ENCODE measurements at places on chromosomes 12 and 14.

GRCh38 chr14:58792416-58792815 lies 154.7 kb downstream of the DACT1 start:
- DNase-seq, result no peak

DNA sequence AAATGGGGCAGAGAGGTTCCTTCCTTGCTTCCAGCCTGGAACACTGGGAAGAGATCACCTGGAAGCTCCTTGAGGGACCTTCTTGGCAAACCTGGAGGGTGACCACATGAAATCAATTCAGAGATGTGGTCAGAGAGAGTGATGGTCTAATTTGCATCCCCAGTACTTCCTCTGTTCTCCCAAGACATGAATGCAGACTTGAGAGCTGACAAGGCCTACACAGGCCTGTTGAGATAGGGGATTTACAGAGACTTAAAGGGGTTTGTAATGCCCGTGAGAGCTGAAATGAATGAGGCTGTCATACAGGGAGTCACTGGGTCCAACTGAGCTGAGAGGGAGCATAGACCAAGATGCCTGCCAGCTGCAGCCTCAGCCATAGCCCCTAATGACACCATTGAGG lies 45.1 kb downstream of the TMX1 start:
- DNase-seq, result no peak

GRCh38 chr12:124379938-124380754 lies 85.3 kb downstream of the RFLNA start:
- DNase-seq, result no peak

DNA sequence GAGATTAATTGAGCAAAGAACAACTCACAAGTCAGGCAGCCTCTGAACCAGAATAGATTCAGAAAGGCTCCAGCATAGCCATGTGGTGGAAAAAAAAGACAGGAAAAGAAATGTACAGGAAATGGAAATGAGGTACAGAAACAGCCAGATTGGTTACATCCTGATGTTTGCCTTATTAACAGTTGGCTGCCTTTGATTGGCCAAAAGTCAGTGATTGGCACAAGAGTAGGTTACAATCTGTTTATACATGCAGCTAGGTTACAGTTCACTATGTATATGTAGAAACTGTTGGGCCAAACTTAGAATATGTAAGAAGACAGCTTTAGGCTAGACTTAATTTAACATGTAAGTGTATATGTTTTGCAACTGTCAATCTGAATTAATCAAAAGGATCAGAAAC lies 118.9 kb downstream of the UNC79 start:
- no peak for DNase-seq

DNA sequence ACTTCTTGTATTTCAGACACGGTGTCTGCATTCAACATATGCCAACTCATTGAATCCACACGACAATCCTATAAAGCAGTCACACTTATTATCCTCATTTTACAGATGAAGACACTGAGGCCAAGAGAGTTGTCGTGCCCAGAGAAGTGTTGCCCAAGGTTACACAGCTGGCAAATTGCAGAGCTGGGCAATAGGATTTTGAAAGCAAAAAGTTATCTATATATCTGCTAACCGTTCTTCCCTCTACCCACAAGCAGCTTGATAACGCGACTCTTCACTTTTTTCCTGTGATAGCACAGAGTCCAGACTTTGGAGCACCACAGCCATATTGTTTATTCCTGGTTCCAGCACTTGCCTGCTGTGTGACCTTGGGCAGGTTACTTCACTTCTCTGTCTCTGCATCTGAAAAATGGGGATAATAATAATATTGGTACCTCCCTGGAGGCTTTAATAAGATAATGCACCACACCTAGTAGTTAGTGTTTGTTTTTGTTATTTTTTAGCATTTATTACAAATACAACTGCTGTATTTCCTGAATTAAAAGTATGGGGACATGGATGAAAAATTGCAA lies 82.2 kb downstream of the CHST11 start:
- DNase-seq, result no peak

DNA sequence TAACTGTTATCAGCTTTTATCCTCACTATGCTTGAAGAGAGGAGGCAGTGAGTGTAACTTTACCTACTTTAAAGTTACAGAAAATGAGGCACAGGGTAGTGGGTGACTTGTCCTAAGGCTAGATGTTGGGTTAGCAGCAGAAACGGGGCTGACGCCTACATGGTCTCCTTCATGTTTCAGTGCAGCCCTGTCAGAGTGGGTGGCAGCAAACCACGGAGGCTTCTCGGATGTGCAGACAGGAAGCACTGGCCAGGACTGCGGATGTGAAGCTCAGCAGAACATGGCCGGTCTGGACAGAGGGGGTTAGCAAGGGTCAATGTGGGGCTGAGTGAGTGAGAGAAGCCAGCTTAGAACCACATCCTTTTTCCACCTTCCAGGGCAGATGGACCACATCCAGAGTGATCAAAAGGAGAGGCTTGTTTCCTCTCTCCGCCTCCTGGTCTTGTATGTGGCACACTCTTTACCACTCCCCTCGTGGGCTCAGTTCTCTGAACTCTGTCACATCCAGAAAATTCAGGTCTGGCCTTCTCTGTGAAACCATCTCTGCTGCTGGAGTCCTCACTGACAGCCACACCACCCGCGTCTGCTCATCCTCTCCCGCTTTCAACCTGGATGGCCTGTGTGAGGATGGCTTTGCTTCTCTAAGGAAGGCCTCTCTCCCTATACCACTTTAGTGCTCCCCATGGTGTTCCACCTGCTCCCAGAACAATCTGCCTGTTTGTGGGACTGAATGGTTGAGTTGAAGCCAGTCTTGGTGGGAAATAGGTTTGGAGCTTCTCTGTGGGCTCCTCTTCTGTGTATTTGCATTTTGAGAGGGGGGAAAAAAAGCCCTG lies 14.1 kb downstream of the SUSD6 start:
- DNase-seq, result no peak

DNA sequence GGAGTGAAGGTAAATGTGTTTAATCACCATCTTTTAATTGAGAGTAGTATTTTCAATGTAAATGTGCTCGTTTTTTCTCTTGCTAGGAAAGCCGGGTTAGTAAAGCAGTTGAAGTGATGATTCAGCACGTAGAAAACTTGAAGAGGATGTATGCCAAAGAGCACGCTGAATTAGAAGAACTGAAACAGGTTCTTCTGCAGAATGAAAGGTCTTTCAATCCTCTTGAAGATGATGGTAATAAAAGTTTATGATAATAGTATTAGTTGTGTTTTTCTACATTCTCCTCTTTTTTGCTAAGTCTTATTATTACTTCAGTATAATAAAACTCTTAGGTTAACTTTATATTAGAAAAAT lies 93.9 kb downstream of the DNAI7 start:
- DNase-seq, result no peak

- no peak for DNase-seq
These were observed 109.8 kb upstream of the FUT8 start for GRCh38 chr14:65302571-65303189.

DNA sequence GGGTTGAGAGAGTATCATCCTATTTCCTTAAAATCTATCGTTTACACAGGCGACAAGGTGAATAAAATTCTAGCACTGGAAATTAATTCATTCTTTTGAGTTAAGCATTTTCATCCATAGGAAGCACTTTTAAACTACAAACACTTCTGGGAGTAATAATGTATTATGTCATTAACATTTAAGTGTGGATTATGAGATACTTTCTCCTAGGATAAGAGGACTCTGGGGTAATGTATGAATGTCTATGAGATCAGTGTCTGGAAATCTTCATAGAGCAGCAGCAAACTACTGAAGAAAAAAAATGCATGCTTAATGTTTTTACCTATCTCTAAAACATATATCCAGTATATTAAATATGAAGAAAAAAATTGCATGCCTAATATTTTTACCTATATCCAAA lies 86.9 kb downstream of the EPS8 start:
- DNase-seq, result no peak

DNA sequence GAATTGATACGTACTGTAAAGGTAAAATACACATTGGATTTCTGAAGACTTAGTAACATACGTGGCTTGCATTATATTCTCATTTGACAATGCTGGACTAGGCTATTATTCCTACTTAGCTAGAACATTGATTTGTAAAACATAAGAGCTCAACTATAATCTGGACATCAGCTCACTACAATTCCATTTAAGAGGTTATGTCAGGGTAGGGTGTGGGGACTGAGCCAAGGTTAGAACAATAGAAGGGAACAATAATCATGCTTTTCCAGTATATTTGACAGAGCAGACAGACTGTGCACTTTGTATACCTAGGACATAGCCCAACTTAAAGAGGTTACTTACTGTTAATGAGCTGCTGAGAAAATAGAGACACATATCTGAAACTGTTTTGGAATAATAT lies 10.8 kb downstream of the ZCRB1 start:
- no peak for DNase-seq

GRCh38 chr14:33730156-33730555 lies 220.7 kb downstream of the EGLN3 start:
- no peak for DNase-seq

DNA sequence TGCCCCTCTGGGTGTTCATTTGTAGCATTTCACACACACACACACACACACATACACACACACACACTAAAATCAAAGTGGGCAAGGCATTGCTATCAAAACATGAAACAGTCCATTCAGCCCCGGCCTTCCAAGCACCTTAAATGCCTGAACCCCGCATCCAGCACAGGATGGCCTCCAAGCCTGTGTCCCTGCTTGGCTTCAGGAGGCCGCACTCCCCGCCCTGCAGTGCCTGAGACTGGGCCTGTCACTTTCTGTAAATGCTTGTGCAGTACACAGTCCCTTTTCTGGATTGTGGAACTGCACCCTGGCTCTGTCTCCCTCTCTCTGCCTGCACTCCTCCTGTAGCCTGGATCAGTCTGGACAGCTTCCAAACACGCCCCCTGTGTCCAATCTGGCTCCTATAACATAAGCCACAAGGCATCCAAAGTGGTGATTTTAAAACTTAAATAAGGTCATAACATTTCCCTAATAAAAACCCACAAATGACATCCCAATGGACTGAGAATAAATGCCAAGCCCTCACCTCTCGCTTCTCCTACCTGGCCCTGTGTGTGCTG lies 972.2 kb upstream of the TMEM132C start:
- no peak for DNase-seq

DNA sequence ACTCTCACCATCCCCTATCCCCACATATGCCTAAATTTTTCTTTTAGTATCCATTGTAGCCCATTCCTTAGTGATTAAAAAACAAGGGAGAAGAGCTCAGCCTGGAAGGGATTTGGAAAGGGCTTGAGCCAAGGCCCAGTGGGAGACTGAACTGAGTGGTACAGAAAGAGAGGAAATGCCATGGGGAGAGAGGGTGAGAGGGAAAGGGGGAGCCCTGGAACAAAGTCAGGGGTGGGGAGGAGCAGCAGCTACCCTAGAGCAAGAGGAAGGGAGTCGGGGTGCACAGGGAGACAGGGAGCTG lies 2.6 kb upstream of the ATN1 start:
- DNase-seq, result no peak

- no peak for DNase-seq
These were observed 41.4 kb downstream of the FBXL14 start for GRCh38 chr12:1552911-1553491.

DNA sequence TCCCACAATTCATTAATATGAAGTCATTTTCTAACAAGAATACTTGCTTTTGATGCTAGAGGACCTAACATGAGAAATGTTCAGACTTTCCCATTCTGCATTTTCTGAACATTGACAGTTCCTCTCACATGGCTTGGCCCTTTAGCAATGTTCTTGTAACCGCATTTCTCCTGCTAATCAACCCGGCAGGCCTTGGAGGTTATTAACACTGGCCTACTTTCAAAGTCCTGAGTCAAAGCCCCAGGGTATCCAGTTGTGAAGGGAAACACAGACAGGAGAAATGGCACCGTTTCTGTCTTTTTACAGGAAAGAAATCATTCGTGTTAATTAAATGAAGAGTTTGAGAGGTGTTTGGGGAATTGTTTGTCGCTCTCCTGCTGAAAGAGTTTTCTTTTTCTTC lies 446.5 kb upstream of the MIS18BP1 start:
- DNase-seq, result no peak

- no peak for DNase-seq
These were observed 17.7 kb upstream of the PTGER2 start for GRCh38 chr14:52296378-52296777.

GRCh38 chr12:32211066-32211899 lies 104.6 kb downstream of the BICD1 start:
- DNase-seq, result no peak

GRCh38 chr14:81350344-81351130 lies 49.6 kb downstream of the STON2 start:
- DNase-seq, result no peak

DNA sequence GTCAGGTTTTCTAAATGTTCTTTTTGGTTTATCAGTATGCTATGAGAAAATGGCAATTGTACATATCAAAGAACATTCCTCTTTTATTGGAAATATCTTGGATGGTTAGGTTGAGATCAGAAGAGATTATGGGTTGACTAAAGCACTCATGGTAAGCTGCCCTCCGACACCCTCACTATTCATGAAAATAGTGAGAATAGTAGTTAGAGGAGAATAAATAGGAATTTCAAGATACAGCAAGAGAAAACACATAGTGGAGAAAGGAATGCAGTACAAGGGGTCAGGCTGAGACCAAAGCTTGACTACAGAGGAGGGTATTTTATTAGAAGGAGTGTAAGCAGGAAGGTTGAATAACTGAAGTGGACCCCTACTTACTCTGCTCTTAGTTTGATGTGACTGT lies 112.5 kb downstream of the PTPRQ start:
- no peak for DNase-seq

DNA sequence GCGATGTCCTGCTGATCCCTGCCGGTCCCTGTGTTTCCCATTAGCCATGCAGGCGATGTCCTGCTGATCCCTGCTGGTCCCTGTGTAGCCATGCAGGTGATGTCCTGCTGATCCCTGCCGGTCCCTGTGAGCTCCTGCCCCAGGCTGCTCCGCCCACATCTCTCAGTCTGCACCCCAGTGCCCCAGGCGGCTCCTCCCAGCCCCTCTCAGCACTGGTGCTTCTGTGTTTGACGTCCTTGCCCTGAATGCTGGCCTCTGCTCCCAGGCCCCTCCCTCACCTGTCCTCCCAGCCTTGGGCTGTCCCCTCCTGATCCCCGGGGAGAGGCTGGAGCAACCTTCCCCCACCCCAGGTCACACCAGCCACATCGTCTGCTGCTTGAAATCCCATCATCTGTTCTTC lies 41.4 kb upstream of the TEX22 start:
- no peak for DNase-seq

DNA sequence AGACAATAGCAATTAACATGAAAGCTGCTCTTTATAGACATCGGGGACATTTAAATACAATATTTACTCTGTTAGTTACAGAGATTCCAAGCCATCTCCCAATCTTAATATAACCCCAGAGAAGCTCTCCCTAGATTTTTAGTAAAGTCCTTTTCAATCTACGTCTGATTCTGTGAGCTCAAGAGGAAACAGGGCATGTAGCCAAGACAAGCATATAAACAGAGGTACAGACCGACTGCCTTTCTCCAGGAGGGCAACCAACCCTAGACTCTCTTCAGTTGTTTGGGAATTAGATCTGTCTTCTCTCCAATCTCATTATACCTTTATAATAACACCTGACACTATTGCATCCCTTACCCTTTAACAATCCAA lies 57.4 kb downstream of the TMTC1 start:
- no peak for DNase-seq

- no peak for DNase-seq
These were observed 82.0 kb downstream of the PRKCH start for GRCh38 chr14:61403411-61403810.
